ENCODE measurements at places on chromosomes 1 and 21.

DNA sequence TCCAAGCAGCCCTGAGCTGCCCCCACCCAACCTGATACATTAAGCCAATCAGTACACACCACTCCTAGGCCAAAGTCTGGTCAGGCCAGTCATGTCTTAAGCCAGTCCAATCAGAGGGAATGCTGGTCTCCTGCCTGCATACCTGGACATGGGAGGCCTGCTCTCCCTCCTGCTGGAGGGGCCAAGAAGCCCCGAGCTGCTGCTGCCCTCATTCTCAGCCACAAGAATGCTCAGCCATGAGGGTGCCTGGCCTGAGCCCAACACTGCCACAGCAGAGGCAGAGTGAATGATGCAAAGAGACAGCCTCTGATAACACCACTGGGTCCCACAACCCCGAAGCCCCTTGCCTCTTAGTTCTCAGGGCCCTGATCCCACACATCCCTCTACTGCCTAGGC lies 23.0 kb downstream of the CHD5 start:
- DNase-seq: no peak

- no peak for DNase-seq
These were observed 19.6 kb downstream of the SCMH1 start for GRCh38 chr1:41222496-41222895.

- no peak for DNase-seq
These were observed 1.9 kb upstream of the CSRP1 start for GRCh38 chr1:201508809-201509208.

DNA sequence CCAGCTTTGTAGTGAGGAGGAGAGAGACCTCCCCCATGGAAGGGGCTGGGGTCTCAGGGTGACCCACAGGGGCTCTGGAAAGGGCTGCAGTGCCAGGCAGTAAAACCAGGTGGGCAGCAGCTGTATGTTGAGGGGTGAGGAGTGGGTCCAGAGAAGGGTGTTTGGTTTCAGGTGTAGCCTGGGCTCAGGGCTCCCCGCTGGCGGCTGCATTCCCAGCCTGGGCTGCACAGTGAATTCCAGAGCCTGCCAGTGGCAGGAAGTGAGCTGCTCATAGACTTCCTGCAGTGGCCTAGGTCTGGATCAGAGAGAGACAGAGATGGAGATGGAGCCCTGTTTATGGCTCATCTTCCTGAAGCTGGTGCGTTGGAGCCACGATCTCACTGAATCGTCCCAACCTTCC lies 356.4 kb downstream of the PTPRU start:
- no peak for DNase-seq

- DNase-seq: peak; percentile 31
These were observed 44.3 kb downstream of the CD34 start for GRCh38 chr1:207866471-207867135.

- no peak for DNase-seq
These were observed 36.6 kb downstream of the PTGS2 start for GRCh38 chr1:186643614-186644013.

- no peak for DNase-seq
These were observed 56.0 kb downstream of the FOXJ3 start for GRCh38 chr1:42279055-42279454.

DNA sequence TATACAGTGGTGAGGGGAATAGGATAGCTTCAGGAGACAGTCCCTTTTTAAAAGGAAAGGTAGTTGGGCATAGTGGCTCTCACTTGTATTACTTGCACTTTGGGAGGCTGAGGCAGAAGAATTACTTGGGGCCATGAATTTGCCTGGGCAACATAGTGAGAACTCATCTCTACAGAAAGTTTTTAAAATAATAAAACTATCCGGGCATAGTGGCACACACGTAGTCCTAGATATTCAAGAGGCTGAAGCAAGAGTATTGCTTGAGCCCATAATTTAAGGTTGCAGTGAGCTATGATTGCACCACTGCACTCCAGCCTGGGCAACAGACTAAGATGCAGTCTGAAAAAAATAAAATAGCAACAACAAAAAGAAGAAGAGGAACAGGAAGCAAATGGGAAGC lies 27.2 kb downstream of the GORAB start:
- DNase-seq: no peak

DNA sequence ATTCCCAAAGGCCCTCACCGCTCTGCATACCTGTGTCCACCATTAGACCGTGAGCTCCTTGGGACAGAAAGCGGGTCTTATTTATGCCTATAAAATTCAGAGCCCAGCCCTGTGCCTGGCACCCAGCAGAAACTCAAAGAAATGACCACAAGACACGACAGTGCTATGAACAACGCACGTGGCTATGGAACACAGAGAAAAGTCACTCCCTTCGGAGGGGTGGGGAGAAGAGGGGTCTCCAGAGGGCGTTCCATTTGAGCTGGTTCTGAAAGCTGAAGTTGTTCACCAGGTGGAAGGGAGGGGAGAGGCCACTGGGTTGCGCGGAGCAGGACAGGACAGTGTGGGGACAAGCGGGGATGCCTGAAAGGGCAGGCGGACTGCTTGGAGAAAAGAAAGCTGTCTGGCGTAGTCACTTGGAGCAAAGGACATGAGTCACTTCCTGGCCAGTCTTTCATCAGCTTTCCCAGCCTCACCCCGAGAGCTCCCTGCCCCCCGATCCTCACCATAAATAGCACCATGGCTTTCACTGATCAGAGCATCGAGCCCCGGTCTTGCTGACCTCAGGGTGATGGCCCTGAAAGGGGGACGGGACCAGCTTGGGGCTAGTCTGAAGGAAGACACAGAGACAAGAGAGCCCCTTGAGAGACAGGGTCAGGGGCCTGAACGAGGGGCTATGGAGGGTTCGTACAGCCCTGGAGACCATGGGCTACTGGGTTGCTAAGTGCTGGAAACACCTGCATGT lies 28.5 kb downstream of the ECE1 start:
- DNase-seq: peak; percentile 26

DNA sequence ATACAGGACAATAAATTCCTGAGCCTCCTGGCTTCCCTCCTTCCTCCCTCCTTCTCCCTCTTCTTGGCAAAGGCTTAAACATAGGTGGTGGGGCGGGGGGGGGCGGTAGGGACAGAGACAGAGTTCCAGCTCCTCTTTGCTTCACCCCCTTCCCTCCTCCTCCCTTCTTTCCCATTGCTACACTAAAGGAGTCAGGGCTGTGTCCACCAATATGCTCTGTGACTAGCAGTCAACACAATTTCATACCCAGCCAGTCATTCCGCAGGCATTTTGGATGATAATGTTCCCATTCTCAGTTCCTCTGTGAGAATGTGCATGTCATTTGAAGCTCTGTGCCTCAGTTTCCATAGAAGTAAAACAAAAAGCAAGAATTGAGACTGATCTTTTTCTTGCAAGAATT lies 1.7 kb downstream of the LMOD1 start:
- DNase-seq: no peak

- DNase-seq: no peak
These were observed 11.6 kb upstream of the CTRC start for GRCh38 chr1:15426492-15427279.

GRCh38 chr1:25561421-25562100 lies 18.2 kb downstream of the LDLRAP1 start:
- DNase-seq: no peak

- DNase-seq: no peak
These were observed 7.9 kb downstream of the TCHH start for GRCh38 chr1:152107031-152107983.

GRCh38 chr1:16073490-16074119 lies at the start of gene FAM131C:
FAM131C (minus strand) TSS chr1:16073651; CDS start chr1:16073442, 209 bp downstream.
- DNase-seq: peak; percentile 52

Measured in activated CD4-positive, alpha-beta memory T cell treated with anti-CD3 and anti-CD28 coated beads, Interleukin-2, amount 10 ng/mL, durations not matched to agents 7 days and 5 days (primary cell).